ENCODE measurements at places on chromosomes 3 and 15. TPM values are rescaled to one million over a fixed set of nuclear protein-coding genes. Genes with fewer than 3 reads are reported as not detected.
A peak's percentile ranks its signal among the peaks of the same experiment; 100 is the strongest.

Gene XYLB
- total RNA-seq: 7.0 TPM

Gene PPP1R14D
- total RNA-seq: not detected

DNA sequence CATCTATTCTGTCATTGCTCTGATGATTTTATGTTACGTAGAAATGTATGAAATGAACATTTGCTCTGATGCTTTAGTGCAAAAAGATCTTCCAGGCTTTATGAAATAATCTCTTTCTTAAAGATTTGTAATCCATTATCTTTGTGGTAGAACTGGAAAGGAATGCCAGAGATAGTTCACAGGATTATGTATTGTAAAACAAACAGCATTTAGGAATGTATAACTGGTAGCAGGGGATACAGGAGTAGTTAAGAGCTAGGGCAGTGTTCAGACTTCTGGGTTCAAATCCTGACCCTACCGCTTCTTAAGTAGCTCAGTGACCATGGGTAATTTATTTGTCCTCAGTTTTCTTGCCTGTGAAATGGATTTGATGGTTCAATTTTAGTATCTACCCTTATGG lies 429.8 kb upstream of the TPM1 start:
- H3K27ac ChIP-seq: no peak overlapping the region
- no peak for DNase-seq
- H3K4me3 ChIP-seq: no peak overlapping the region
- peaks cover 3% of the 10 kb centered on the region for H3K27me3 ChIP-seq
- H3K36me3 ChIP-seq: no peaks in the 10 kb centered on the region

DNA sequence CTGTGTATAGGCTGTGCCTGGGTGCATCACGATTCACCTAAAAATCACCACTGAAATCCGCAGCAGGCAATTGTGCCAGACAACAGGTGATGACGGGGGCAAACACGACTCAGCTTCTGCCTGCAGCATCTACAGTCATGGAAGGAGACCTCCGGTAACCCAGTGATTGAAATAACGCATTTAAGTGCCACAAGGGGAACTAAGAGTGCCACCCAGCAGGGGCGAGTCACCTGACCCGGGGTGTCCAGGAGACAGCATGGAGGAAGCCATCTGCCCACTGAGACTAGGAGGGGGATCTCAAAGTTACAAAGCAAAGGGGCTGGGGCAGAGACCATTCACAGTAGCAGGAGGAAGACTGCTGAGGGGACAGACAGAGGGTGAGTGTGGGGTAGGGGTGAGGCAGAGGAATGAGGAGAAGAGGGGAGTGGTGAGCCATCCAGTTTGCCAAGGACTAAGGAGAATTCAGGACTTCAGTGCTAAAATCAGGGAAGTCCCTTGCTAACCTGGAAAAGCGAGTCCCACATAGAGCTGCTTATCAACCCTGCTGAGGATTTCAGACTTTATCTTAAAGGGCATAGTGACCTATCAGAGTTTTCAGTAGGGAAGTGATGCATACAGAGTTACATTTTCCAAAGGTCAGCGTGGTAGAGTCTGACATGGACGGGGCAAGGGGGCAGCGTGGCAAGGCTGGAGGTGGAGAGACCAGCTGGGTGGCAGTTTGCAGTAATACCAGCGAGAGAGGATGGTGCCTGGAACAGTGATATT lies 256.7 kb upstream of the HES1 start:
- H3K27ac ChIP-seq: no peak overlapping the region
- H3K4me3 ChIP-seq: no peak overlapping the region
- no peaks in the 10 kb centered on the region for H3K4me1 ChIP-seq
- no peaks in the 10 kb centered on the region for H3K36me3 ChIP-seq

- H3K36me3 ChIP-seq: no peaks in the 10 kb centered on the region
- no peaks in the 10 kb centered on the region for H3K27me3 ChIP-seq
- no peak overlapping the region for H3K4me3 ChIP-seq
- no peak overlapping the region for H3K27ac ChIP-seq
- H3K4me1 ChIP-seq: no peaks in the 10 kb centered on the region
Observed at GRCh38 chr3:78999139-78999538, 768.7 kb downstream of the ROBO1 start.

Gene TRPM1
- not detected for total RNA-seq

DNA sequence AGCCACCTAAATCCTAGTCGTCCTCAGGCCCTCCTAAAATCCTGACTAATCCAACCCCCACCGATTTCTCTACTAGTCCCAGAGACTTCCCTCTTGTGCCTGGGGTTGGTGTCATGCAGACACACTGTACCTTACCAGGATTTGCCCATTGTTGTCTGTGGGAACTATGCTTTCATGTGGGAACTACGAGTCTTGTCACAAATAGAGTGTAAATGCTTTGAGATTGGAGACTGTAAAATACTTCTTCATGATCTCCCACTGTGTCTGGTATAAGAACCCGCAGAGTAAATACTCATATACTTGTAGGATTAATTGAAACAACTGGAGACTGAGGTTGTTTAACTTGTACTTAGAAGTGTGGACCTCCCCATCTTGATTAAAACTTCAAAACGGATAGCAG lies 11.2 kb downstream of the B3GNT5 start:
- H3K27me3 ChIP-seq: no peaks in the 10 kb centered on the region
- H3K4me3 ChIP-seq: no peak overlapping the region
- no peak overlapping the region for H3K27ac ChIP-seq
- H3K4me1 ChIP-seq: peaks cover 10% of the 10 kb centered on the region

GRCh38 chr3:177357352-177358090 lies 160.2 kb upstream of the TBL1XR1 start:
- no peaks in the 10 kb centered on the region for H3K27me3 ChIP-seq
- H3K27ac ChIP-seq: peak overlapping the region; percentile 99
- H3K4me3 ChIP-seq: peak overlapping the region; percentile 18
- no peaks in the 10 kb centered on the region for H3K36me3 ChIP-seq

DNA sequence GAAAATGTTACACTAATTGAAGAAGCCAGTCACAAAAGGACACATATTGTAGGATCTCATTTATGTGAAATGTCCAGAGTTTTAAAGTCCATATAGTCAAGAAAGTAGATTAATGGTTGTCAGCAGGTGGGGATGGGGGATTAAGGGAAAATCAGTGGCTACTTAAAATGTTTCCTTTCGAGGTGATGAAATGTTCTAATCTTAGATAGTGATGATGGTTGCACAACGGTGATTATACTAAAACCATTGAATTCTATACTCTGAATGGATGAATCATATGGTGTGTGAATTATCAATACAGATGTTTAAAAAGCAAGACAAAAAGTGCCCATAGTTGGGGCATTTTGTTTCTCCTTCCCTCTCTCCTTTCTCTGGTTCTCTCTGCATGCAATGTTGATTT lies 164.6 kb downstream of the ATG7 start:
- no peaks in the 10 kb centered on the region for H3K27me3 ChIP-seq
- H3K4me3 ChIP-seq: no peak overlapping the region

Gene A4GNT
- not detected for total RNA-seq

DNA sequence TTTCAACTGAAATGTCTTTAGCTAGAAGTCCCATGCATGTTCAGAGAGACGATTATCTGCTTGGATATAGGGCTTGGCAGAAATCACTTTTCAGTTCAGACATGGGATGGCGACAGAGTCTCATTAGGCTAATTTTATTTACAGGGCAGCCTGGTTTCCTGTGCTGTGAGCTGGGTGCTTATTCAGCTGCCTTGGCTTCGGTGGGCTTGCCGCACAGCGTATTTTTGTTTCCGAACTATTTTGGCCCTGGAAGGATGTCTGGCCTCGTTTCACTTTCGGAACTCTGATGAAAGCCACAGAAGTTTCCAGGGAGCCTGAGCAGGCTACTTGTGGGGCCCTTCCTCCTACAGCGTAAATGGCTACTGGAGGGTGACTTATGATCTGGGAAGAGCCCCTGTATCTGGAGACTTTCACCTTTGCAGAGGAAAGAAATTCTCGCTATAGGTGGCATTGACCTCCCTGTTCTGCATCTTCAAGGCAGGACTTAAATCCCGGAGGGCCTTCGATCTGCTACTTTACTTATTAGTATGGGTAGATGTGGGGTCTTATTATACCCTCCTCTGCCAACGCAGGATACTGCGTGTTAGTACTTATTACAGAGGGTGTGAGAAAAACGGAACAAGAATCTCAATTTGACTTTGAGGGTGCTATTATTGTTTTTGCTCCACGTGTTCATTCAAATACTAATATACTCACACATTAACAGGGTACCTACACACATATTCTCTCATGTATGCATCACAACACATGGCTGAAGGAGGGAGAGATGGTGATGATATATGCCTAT lies 364.0 kb upstream of the RBMS3 start:
- H3K4me1 ChIP-seq: peaks cover 14% of the 10 kb centered on the region
- H3K4me3 ChIP-seq: no peak overlapping the region
- no peak overlapping the region for H3K27ac ChIP-seq
- peak; percentile 16 for DNase-seq

Gene LCMT2
- total RNA-seq: 10.5 TPM

All from activated CD4-positive, alpha-beta T cell treated with anti-CD3 and anti-CD28 coated beads, Interleukin-2, amount 10 ng/mL, durations not matched to agents 7 days and 5 days (primary cell).